Activated CD4-positive, alpha-beta T cell treated with anti-CD3 and anti-CD28 coated beads, Interleukin-2, Interleukin-4, amounts not matched to agents 100 ng/mL and 50 ng/mL, durations not matched to agents 16 hours and 8 hours (primary cell): ENCODE measurements at places on chromosomes 3 and 15.

DNA sequence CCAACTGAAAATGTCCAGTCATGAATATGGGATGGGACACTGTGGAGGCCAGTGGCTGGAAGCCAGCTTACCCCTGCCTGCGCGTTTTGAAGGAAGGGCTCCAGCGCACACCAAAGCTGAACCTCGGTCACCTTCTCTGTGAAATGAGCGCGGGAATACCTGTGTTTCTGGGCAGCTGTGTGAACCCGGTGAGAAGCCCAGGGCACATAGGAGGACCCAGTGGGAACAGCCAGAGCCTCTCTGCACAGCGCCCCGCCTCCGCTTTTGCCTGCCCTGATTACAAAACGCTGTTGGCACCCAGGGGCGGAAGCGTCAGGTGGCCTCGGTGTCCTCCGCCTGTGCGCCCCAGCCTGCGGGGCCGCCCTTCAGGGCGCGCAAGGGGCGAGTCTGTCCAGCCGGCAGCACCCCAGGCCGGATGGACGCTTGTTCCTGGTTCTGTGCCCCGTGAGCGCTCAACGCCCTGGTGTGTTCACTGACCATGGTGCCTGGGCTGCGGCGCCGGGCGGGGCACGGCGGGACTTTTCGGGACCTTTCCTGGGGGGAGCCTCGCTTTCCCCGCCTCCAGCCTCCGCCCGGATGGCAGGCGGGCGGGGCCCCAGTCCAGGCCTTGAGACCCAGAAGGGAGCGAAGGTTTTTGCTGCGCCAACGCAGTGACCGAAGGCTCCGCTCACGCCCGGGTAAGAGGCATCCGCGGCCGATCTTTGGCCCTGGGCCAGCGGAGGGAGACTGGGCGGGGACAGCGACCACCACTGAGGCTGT is at the start of gene SQOR:
SQOR (plus strand) TSS at position 598 of the 759 bp plus-strand sequence. CDS start 23,895 bp downstream, outside the sequence.
- peak; percentile 77 for DNase-seq

DNA sequence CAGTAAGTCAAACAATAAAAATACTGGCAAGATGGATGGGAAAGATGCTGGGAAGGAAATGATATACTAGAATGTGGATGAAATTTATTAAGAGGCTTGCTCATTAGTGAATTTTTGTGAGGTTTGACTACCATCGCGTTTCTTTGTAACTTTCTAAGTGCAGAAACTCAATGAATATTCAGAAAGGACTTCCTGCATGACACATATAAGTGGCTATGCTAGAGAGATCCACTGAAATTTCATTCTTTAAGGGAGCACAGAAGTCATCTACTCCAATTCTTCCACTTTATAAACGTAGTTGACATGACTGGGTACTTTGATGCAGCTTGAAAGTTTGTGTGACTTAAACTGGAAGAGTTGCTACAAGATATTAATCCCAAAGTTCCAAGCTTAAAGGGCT is 88.0 kb downstream of the SHQ1 start:
- peak; percentile 9 for DNase-seq

GRCh38 chr3:130854208-130854864 is 39.5 kb upstream of the ATP2C1 start:
- DNase-seq: no peak

GRCh38 chr3:113304856-113305540 is 93.6 kb downstream of the BOC start:
- no peak for DNase-seq

DNA sequence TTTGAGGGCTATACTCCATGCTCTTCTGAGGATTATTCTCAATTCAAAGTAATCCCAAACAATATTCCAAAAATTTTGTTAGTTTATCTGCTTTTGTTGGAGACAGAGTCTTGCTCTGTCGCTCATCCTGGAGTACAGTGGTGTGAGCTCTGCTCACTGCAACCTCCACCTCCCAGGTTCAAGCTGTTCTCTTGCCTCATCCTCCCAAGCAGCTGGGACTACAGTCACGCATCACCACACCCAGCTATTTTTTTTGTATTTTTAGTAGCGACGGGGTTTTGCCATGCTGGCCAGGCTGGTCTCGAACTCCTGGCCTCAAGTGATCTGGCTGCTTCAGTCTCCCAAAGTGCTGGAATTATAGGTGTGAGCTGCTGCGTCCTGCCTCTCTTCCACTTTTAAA is 39.1 kb downstream of the MEF2A start:
- DNase-seq: no peak

GRCh38 chr15:66643033-66643432 is 59.0 kb upstream of the SMAD6 start:
- DNase-seq: no peak

- DNase-seq: no peak
These were observed 65.9 kb downstream of the GPR176 start for GRCh38 chr15:39854161-39854560.

DNA sequence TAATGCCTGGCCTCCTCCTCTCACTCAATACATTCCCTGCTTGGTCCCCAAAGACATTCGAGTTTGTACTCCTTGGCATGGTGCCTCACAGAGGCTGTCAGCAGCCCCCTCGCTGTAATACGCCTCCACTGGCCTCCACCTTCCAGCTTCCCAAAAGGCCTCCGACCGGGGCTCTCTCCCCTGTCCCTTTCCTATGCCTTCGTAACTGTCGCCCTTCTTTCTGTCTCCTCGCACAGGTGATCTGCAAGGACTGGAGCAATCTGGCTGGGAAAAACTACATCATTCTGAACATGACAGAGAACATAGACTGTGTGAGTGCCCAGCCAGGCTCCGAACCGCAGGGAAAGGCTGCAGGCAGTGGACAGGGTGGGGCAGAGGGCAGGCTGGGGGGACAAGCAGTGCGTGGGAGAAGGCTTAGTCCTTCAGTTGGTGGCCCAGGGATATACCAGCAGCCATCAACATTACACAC is 10.7 kb upstream of the ABTB1 start:
- no peak for DNase-seq

DNA sequence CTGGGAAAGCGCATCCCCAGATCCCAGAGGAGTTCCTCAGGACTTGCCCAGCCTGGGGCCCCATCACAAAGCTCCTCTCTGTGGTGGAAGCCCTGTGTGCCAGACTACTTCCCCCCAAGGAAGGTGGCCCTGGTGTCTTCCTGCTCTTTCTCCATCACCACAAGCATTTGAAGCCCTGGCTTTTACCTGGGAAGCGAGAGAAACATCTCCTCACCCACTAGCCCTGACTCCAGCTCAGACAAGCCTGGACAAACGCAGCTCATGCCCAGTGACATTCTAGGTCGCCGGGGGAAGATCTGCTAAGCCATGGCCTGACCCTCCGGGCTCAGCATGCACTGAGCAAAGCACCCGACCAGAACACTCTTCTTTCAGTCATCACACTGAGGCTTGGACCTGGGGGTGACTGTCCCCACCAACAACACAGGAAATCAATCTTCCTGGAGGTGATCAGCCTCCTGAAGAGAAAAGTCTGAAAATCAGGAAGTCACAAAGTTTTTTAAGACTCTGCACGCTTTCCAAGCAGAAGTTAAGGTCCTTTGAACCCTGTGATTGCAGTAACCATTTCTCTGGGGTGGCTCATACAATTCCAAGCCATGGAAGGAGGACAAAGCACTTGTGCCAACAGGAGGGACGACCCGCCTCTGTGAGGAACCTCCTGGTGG is 40.8 kb downstream of the KLHL25 start:
- DNase-seq: no peak

DNA sequence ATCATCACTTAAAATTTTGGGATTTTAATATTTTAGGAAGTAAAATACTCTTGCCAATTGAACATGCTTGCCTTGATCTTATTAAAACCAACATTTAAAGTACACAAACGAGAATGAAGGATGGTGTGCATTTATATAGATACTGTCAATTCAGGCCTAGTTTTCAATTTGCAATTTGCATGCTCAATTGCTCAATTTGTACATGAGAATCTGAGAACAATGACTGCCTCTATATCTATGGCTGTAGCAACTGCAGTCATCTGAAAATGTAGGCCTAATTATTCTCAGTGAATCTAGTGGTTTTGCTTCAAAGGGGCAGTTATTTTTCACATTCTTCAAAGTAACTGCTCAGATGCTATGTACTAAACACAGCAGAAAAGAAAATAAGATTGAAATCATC is 18.8 kb downstream of the ZBBX start:
- no peak for DNase-seq

DNA sequence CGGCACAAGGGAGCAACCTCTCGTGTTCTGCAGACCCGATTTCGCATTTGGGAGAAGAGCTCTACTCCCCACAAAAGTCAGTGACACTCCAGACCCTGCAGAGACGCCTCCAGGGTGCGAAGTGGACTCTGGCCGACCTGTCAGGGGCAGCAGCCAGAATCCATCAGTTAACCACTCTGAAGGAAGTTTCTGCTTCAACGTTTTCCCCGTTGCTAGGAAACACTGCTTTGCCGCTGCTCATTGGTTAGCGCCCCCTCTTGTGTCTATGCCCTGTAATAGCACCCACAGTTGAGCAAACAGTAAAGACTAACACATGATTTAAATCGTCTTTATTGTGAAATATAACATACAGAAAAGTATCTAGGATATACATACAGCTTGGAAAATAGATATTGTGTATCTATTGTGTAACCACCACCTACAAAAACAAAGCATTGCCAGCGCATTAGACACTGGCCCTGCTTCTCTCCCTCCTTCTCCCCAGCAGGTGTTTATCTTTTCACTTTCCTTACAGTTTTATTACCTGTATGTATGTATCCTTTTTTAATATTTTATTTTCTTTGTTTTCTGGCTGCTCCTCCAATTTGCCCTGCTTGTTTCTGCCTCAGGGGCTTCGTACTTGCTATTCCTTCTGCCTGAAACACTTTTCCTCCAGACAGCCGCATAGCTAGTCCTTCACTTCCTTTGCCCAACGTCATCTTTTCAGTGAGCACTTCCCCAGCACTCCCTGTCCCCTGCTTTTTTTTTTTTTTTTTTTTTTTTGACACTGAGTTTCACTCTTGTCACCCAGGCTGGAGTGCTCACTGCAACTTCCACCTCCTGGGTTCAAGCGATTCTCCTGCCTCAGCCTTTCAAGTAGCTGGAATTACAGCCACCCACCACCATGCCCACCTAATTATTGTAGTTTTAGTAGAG is 38.8 kb downstream of the TMEM40 start:
- DNase-seq: peak; percentile 84

- no peak for DNase-seq
These were observed 1305.2 kb downstream of the SI start for GRCh38 chr3:163773136-163773535.

DNA sequence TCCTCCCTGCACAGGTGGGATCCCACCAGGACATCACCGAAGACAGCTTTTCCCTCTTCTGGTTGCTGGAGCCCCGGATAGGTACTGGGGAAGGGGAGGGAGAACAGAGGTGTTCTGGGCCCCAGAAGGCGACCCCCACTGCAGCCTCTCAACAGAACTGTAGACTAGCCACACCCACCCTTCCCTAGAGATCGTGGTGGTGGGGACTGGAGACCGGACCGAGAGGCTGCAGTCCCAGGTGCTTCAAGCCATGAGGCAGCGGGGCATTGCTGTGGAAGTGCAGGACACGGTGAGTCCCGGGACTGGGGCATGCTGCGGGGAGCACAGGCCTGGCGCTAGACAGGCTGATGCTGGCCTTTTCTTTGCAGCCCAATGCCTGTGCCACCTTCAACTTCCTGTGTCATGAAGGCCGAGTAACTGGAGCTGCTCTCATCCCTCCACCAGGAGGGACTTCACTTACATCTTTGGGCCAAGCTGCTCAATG is 809 bp downstream of the NDUFAF3 start:
- peak; percentile 30 for DNase-seq

- DNase-seq: no peak
These were observed 103.7 kb downstream of the IQSEC1 start for GRCh38 chr3:12969486-12969885.

DNA sequence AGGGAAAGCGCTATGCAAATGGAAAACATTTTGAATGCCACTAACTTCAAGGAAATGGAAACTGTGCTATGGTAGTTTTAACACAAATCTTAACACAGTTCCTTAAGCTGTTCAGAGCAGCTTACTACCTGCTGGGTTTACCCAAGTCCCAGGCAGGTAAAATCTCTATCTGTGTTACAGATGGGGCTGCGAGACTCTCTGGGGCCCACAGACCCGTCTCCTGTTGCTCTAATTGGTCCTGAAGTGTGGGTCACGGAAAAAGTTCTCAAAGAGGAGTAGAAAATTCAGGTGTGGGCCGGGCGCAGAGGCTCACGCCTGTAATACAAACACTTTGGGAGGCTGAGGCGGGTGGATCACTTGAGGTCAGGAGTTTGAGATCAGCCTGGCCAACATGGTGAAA is 16.9 kb upstream of the ZFYVE19 start:
- no peak for DNase-seq

GRCh38 chr3:194933465-194933864 is 247.8 kb downstream of the FAM43A start:
- no peak for DNase-seq

- DNase-seq: no peak
These were observed 119.3 kb upstream of the SLC2A2 start for GRCh38 chr3:171145798-171146197.

GRCh38 chr3:169138849-169139420 is 524.6 kb downstream of the MECOM start:
- no peak for DNase-seq

GRCh38 chr15:52069559-52069958 is 43.0 kb downstream of the BCL2L10 start:
- DNase-seq: no peak

DNA sequence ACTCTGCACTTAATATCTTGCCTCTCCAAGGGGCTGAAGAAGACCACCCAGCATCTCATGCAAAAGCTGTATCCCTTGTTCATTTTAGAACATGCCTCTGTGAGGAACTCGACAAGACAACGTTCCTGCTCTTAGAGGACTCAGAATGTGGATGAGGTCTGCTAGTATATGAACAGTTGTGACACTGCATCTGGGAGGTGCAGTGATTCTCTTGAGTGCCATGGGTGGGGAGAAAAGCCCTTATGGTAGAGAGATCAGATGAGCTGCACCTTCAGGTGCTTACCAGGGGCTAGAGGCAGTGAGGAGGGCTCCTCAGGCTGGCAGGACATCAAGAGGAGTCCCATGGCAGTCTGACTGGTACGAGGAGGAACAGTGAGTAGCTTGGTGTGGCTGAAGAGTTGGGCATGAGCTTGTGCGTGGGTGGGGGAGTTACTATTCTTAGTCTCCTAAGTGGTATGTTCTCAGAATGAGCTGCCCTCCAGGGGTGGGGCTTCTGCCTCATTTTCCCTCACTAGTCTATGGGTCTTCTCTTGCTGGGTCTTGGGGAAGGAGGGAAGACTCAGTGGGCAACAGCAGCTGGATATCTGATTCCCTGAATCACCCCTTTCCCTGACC is 56.7 kb upstream of the ATP2B2 start:
- DNase-seq: no peak

GRCh38 chr3:171248426-171249111 is 211.6 kb downstream of the TNIK start:
- peak; percentile 58 for DNase-seq

DNA sequence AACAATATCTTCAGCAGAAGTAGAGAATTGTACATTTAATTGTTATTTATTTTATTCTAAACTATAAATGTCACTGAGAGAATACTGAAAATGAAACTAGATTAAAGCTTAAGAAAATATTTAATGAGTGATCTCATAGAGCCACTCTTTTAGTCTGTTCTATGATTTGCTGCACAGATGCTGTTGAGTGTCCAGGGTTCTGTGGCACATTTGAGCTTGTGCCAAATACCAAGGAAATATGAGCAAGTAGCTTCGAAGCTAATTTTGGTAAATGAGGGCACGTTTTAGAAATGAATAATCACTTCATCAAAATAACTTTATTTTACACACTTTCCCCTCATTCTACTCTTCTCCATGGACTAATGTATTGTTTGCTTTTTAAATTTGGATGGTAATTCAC is 53.6 kb upstream of the THRB start:
- no peak for DNase-seq
